ENCODE measurements at places on chromosomes 6 and 20. TPM values are rescaled to one million over a fixed set of nuclear protein-coding genes. Genes with fewer than 3 reads are reported as not detected.

FUT9 gene
- total RNA-seq, result not detected

HCRTR2 gene
- total RNA-seq, result not detected

RRP36 gene
- 80.4 TPM for total RNA-seq

KHDC1L gene
- total RNA-seq, result not detected

EDN3 gene
- not detected for total RNA-seq

FAM110A gene
- 9.2 TPM for total RNA-seq

ERVFRD-1 gene
- total RNA-seq, result not detected

MEP1A gene
- total RNA-seq, result not detected

TPD52L2 gene
- total RNA-seq, result 175 TPM

CBFA2T2 gene
- 17.3 TPM for total RNA-seq

TP53TG5 gene
- not detected for total RNA-seq

- DNase-seq, result no peak
Measured at GRCh38 chr6:11404081-11404480, 133.5 kb upstream of the TMEM170B start.

- peak; percentile 95 for DNase-seq
Measured at GRCh38 chr6:117448732-117449485, 23.2 kb upstream of the ROS1 start.

- DNase-seq, result peak; percentile 53
Measured at GRCh38 chr20:39851459-39851858, 837.6 kb downstream of the MAFB start.

DNA sequence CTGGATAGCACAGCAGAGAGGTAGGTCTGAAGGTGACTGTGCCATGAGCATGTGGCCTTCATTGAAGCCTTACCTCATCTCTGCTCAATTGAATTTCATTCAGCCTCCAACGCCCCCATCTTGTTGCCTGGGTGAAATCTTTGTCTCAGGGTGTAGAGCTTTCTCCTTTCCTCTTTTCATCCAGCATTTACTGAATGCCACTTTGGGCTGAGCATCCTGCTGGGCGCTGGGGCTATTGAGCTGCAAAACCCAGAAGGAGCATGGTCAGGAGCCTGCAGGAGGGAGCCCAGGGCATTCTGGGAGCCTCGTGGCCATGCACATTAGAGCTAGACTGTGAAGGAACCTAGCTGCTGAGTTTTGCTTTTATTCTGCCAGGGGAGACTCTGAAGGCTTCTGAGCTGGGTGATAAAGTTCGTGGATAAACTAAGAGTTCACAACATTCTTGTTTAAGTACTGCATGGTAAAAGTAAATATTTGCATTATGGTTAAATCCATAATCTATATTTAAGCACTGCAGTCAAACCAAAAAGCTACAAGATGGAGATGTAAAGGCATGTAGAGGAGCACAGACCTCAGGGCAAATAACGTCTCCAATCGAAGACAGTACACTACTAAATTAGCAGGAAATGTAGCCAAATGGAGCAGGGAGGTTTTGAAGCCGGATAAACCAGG is 13.2 kb upstream of the ASXL1 start:
- no peak for DNase-seq

DNA sequence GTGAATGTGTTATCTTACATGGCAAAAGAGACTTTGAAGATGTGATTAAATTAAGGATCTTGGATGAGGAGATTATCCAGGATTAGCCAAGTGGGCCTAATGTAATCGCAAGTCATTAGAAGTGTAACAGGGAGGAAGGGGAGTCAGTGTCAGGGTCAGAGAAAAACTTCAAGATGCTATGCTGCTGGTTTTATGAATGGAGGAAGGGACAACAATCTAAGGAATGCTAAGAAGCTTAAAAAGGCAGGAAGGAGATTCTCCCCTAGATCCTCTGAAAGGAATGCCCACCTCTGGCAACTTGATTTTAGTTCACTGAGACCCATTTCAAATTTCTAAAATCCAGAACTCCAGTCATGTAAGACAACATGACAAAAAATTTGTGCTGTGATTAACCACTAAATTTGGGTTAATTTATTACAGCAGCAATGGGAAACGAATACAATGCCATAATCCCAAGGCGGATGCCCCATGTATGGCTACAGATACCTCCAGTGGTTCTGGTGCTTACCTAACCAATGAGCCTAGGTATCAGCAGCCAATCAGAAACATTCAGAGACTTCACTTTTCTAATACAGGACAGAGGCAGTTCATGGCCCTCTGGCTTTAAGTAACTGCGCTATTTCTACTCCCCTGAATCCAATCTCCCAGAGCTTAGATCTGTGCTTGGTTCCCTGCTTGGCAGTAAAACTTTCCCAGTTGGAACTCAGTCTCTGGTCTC is 3.6 kb upstream of the TAAR8 start:
- DNase-seq, result no peak

DNA sequence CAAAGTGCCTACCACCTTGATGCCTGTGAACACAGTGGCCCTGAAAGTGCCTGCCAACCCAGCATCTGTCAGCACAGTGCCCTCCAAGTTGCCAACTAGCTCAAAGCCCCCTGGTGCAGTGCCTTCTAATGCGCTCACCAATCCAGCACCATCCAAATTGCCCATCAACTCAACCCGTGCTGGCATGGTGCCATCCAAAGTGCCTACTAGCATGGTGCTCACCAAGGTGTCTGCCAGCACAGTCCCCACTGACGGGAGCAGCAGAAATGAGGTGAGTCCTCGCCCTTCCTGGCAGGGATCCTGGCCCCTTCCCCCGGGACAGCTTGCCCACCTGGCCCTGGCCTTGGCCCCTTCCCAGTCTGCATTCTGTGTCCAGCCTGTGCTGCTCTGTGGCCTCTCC is 17.9 kb downstream of the MAVS start:
- DNase-seq, result no peak

- DNase-seq, result no peak
Measured at GRCh38 chr6:34295721-34296120, 46.9 kb upstream of the SMIM29 start.

DNA sequence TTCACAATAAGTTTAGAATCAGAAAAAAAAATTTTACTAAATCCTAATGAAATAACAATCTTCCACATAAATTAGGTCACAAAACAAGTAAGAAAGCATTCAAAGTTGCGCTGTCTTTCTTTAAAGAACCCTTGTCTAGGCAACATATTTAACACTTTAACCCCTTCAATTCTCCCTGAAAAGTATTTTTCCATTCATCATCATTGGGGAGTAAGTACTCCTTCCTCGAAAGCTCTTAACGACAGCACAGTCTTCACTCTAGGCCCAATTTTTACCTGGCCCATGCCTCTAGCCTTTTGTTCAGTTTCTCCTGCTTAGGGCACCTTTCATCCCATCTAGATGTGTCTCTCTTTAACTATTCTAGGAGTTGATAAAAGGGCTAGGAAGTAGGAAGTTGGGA is 2.6 kb downstream of the TSPYL1 start:
- DNase-seq, result no peak

- DNase-seq, result no peak
Measured at GRCh38 chr20:32964575-32964974, 39.7 kb downstream of the SUN5 start.

DNA sequence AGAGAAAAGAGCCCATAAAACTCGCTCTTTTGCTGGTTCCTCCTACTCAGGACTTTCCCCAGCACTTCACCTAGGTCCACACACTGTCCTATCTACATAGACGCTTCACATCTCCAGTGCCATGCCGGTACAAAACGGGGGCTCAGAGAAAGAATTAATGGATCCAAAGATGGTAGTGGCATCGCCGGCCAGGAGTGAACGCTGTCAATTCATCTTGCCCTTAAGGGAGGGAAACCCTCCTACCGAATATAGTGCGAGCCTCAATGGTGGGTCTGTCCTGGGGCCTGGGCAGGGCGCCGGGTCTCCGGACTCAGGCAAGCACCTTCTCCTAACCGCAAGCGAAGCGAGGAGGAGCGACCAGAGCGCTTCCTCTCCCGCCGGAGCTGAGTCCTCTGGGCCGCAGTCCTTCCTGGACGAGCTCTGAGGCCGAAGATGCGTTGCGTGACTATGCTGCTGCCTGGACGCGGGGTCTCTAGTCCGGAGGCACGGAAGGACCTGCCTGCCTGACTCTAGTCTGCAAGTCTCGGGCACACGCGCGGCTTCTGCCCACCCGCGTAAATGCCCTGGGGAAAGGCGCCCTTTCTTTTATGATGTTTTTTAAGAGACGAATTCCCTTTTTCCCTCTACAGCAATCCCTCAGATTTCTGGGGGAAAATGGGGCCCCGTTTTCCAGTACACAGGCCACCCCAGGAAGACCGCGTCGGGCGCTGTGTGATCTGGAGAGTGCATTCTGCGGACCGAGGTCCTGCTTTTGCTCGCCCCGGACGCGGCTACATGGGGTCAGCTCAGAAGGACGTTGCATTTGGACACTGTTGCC is 100.1 kb upstream of the PRDM1 start:
- DNase-seq, result no peak

- no peak for DNase-seq
Measured at GRCh38 chr6:3869284-3869631, 20.1 kb downstream of the FAM50B start.

DNA sequence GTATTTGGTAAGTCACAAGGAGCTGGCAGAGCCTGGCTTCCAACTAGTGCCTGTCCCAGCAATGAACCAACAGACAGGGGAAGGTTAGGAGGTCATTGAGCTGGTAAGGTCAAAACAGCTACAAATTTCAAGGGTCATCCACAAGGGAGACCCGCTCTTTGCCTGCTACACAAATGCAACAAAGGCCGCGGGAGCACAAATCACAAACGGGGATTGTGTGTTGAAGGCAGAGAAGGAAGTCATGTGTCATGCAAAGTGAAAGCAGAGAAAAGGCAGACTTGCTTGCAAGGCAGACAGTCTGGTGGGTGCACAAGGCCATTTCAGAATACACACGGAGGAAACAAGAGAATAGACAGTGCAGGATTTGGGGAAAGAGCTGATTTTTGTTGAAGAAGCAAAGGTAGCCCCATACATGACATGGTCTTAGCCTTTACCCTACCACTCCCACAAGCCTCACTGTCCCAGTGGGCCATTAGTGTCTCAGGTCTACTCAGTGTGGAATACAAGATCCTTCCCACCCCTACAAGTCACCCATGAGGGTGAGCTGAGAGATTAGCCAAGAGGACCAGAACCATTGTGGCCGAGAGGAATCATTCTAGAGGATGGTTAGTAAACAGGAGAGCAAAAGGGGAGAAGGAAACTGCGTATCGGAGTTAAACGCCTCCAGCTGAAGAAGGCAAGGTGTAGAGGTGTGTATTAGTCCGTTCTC is 18.1 kb upstream of the SAMHD1 start:
- DNase-seq, result no peak
